NAMALWA (cell line): ENCODE measurements at places on chromosomes 12 and 14.

GRCh38 chr12:123150744-123151456, at the start of gene PITPNM2:
Gene PITPNM2, minus strand, starts transcription at chr12:123151090. Its CDS starts 116,500 bp downstream, at chr12:123034590.
- peak; percentile 38 for DNase-seq

DNA sequence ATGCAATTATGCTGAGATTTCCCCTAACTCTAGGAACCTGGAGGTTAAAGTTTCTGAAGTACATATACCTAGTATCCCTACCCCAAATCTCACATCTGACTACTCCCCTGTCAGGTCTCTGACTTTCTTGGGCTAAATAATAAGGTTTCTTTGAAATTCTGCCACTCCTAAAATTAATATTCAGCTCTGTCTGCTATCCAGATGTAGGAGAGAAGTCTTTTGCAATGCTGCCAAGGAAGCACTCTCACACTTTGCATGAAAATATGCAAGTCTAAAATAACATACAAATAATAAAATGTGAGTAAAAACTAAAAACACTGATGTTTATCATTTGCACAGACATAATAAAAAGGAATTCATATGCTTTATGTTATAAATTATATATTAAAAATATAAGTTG, 196.9 kb upstream of the LRFN5 start:
- DNase-seq: no peak

DNA sequence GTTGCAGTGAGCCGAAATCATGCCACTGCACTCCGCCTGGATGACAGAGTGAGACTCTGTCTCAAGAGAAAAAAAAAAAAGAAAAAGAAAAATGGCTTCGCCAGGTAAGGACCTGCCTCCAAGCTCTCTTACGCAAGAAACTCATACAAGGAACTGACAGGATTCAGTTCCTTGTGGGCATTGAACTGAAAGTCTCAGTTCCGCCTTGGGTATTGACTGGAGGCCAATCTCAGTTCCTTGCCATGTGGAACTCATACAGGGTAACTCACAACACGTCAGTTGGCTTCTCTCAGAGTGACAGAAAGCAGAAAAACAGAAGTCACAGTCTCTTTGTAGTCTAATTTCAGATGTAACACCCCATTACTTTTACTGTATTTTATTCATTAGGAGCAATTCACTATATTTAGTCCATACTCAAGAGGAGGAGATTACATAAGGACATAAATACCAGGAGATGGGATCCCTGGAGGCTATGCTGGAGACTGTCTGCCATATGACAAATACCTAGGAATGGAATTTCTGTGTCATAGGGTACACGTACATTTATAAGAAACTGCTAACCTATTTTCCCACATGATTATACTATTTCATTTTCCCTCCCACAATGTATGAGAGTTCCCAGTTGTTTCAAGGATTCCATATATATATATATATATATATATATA, 11.4 kb upstream of the NOPCHAP1 start:
- DNase-seq: peak; percentile 56

DNA sequence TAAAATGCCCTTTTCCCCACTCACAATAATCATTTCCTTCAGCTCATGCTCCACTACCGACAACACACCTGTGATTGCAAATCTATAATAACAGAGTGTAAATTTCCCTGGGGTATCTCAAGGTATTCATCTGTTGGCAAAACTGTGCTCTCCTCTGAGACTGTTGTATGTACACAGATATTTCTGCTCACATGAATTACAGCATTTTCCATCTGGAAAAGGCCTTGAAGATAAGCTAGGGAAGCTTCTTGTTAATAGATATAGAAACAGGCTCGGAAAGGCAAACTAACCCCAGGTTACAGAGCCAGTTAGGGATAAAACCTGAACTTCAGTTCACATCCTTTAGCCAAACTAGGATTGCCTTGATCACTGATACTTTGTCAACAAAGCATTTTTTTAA, 210.4 kb upstream of the KRR1 start:
- DNase-seq: no peak

GRCh38 chr14:36773136-36773540, 111.5 kb downstream of the PAX9 start:
- DNase-seq: peak; percentile 0

DNA sequence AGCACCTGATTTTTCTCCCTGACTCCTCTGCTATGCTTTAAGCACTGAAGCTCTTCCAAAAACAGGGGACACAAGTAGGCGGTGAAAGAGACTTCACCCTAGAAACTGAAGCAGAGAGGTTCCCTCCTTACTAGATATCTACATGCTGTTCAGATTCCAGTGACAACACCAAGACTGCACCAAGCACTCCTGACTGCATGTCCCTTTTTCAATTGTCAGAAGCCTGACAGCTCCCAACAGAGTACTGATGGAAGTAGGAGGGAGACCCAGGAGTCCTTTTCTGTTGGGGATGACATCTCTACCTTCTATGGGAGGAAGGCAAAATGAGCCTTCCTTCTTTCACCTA, 10.4 kb downstream of the DCTN2 start:
- DNase-seq: no peak

GRCh38 chr12:104276273-104277131, 27.0 kb upstream of the EID3 start:
- DNase-seq: peak; percentile 47

GRCh38 chr12:50518090-50518489, 13.3 kb downstream of the DIP2B start:
- no peak for DNase-seq

DNA sequence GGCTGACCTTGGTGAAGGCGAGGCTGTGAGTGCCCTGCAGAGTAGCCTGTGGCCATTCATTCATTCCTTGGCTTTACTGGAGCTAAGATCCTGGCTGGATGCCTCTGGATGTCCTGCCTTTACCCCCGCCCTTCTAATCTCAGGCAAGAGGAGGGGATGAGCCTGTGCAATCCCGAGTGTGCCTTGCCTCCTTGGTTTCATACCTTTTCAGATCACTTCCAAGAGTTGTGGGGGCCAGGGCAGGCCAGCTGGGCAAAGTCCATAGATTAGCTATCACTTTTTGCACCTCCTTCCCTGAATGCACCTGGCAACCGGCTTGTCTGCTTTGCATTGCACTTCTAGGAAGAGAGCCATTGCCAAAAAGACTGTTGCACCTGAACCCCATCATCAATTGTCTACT, 1.5 kb downstream of the VRTN start:
- DNase-seq: no peak

GRCh38 chr12:118541071-118541470, 164.7 kb downstream of the SUDS3 start:
- no peak for DNase-seq
